NCI-H1417 treated with DMSO at 0.1 percent for 48 hours (cell line): ENCODE measurements at places on chromosomes 13 and 19.

DNA sequence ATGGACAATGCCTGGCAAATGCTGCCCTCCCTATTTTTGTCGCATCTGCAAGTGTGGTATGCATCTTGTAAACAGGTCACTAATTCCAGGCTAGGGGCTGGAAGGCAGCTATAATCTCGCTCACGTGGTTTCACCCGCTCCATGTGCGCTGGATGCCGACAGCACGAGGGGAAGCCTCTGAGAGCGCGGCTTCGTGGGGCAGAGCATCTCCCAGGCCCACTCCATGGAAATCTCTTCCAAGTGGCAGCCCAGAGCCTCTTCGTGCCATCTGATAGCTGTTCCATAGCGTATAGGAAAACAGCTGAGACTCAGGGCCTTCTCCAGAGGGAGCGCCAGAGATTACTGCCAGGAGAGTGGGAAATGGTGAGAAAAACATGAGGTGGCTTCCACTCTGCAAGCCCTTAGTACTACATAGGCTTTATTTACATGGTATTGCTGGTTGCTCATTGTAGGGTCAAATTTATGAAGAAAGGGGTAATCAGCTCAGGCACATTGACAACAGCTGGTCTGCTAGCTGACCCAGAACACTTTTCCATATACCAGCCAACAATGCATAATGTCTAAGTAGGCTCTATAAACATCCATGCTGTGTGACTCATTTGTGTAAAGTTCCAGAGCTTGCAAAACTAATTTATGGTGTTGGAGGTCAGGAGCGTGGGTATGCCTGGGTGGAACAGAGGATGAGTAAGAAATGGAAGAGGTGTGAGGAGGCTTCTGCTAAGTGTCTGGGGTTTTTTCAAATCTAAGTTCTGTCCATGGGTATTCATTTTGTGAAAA, 165.2 kb downstream of the SHISA2 start:
- no peak for DNase-seq

- DNase-seq, result peak; percentile 6
These were observed at the start of gene SYT3 for GRCh38 chr19:50639121-50640112. SYT3 (minus strand) TSS chr19:50639881; CDS start chr19:50637411, 2,470 bp downstream.

DNA sequence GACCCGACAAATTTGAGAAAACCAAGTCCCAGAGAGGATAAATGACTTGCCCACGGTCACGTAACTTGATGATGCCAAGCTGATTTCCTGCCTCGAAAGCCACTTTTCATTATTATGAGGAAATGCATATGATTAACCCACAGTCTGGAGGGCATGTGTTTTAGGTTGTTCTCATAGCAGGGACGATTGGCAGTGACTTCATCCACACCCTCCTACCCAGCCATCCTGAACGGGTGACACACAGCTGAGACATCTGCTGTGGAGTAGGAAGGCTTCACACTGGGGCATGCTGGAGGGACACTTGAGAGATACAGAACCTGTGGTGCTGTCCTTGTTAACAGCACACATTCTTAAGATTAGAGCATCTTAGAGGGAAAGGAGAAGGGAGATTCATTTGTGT, 65.4 kb upstream of the WDFY2 start:
- DNase-seq, result no peak

DNA sequence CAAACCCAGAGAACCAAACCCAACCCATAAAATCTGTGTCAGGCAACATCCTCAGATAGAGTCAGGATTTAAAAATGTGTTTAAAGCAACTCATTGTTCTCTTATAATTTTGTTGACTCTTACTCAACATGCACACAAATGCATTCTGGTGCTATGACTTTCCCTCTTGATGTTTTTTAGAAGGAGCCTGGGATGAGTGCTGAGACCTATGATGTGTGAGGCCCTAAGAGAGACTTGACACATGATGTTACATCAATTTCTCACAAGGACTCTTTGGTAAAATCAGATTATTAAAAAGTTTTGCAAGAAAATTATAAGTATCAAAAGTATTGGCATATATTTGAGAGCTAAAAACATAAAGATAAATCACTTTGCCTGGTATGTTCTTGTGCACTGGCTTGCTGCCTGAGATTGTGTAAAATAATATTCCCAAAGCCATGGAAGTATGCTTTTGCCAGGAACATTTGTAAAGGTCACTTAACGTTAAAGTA, 173.9 kb downstream of the DCLK1 start:
- DNase-seq, result no peak

DNA sequence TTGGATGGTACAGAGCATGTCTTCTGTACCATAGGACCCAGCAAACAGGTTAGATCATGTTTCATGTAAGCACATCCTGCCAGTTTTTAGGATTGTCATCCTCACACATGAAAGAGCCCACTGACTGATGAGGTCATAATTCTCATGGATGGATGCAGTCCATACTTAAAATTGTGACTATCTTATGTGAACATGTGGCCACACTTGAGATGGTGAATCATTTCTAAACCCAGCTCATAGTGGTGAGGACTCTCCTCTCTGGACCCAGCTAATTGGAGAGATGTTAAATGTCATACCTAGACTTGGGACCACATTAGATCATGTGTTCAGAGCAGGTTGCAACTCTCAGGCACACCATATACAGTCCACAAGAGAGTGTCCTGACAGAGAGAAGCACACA, 24.8 kb upstream of the ZNF254 start:
- DNase-seq, result no peak

DNA sequence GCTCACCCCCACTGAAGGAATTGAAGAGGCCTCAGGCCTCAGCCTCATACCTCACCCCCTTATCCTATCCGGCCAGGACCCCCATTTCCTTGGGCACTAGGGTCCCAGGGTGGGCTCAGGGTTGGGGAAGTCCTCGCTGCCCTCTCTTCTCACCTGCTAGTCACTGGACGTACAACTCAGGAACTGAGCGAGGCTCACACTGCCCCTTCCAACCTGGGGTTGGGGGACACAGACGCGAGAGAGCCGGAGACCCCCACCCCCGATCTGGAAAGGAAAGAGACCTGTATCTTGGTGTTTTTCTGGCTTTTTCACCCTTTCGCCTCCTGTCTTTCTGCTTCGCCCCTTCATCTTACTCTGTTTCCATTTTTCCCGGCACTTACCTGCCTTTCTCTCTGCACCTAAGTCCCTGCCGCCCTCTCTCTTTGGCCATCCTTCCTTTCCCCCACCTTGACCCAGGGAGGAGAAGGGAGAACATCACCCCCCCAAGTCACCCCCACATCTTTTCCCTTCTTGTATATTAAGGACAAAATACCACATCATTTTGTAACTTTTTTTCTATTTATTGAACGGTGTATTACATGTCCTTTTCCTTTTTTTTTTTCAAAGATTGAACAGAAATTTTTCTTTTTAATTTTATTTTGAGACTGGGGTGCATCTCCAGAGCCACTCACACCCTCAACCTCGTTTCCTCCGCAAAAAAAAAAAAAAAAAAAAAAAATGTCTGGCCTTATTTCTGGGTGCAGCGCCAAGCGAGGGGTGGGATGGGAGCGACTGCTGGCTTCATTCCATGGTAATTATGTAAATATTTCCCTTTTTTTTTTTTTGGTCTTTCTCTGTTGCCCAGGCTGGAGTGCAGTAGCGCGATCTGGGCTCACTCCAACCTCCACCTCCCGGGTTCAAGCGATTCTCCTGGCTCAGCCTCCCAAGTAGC, 36.6 kb downstream of the ZSWIM4 start:
- DNase-seq, result no peak

DNA sequence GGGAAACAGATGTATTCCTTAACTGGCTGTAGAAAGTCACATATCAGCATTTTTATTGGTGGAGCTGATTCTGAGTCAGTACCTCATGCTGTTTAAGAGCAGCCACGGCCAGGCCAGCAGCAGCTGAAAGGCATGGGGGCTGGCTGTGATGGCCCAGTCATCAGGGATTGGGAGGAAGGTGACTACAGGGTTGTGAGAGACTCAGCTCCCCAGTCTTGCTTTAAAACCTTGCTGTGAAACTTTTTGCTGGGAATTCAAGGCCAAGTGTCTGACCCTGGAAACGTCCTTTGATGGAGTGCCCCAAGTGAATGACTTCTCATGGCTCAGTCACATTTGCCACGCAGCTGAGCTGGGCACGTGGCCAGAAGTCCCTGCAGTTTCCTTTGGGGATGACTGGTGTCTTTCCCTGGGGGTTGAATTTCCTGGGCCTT, 39.1 kb upstream of the RNF113B start:
- DNase-seq, result no peak

GRCh38 chr13:60646620-60647019, 249.6 kb downstream of the TDRD3 start:
- DNase-seq, result no peak

GRCh38 chr19:33441277-33441699, 67.8 kb downstream of the CEBPG start:
- DNase-seq, result no peak

GRCh38 chr13:28717170-28717569, 1.6 kb downstream of the SLC46A3 start:
- DNase-seq, result no peak

DNA sequence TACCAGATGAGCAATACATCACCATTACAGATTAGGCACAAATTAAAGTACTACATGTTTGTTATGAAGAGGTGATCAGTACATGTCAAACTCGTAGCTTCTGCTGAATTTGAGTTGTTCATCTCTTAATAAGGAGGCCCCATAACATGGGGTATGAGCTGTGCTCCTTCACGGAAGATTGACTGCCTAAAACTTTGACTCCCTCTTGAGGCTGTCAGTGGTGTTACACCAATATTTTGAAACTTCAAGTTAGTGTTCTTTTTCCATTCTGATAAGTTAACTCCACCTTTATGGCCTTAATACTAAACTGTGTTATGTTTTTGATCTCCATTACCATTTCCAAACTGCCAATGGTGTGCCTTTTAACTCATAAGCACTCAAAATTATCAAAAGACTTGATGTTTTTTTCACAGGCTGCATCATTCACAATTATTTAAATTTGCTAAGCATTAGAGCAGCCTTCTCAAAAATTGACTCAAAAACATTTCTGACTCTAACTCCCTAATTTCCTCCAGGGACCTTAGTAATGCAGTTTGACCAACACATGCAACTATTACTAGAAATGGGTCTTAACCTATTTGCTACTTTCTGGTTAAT, 1591.5 kb downstream of the PCDH9 start:
- no peak for DNase-seq

DNA sequence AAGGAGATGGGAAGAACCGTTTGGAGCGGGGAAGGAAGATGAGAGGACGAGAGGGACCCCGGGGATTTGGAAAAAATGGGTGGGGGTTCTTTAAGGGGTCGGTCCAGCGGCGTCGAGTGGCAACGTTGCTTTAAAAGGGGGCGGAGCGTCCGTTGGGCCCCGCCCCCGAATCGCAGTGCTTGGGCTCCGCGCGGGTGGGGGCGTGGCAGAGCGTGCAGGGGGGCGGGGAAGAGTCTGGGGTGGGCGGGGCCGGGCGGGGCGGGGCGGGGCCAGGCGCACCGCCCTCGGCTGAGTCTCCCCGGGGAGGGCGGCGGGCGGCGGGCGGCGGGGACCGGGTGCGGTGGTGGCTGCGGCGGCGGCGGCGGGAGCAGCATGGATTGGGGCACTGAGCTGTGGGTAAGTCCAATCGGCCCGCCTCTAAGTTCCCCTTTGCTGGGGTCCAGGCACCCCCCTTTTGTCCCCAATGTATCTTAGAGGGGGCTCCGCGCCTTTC, at the start of gene TRIP10:
TRIP10 (plus strand) TSS at position 291 of the 493 bp plus-strand sequence; CDS start at position 373, 82 bp downstream.
- no peak for DNase-seq

DNA sequence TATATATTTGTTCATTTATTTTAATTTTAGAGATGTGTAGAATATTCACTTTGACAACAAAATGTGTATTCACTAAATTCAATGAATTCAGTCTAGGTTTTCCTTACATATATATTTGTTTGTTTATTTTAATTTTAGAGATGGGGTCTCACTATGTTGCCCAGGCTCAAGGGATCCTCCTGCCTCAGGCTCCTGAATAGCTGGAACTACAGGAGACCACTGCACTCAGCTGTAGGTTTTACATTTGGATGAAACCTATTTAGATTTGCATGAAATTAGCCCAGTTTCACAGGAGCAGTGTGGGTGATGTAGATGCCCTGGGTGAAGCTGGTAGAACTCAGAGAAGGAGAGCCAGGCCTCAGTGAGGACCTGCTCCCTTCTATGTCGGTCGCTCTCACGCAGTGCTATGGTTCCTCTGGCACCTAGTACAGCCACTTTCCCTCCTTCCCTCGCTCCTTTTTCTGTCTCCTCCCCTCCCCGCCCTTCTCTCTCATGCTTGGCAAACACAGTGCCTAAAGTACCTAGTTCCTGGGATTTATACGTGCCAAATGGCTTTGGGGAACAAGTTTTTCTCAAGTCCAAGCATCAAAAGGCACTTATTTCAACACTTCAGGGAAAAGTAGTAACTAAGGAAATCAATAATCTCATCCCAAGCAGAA, 14.7 kb upstream of the HMGB1 start:
- DNase-seq, result no peak

DNA sequence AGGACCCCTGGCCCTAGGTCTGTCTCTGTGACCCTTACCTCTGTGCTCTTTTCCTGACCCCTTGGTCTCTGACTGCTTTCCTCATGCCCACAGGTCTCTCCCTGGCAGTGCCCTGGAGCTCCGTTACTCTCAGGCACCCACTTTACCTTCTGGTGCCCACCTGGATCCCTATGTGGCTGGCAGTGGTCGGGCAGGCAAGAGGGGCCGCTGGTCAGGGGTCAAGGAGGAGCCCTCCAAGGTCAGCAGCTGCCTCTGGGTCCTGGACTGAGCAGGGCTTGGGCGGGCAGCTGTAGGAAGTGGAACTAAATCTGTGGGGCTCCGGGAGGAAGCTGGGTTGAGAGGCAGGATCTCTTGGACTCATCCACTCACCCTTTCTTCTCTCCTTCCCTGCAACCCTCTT, 16.3 kb downstream of the PPFIA3 start:
- no peak for DNase-seq

DNA sequence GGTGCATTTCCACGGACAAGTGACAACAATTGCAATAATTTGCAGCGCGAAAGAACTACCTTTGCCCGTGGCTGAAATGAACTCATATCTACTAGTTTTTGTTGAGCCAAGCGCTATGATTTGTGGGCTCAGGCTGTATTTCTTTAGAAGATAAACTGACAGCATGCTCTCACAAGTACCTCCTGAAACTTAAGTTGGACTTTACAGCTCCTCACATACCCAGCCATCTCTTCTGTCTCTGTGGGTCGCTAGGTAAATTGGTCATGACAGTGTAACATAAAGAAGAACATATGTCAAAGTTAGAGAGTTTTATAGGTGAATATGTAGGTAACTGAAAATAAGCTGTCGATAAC, 839 bp downstream of the COG6 start:
- no peak for DNase-seq

GRCh38 chr19:1028062-1028926, 1.9 kb downstream of the CNN2 start:
- no peak for DNase-seq

GRCh38 chr13:59666504-59666903, 497.2 kb downstream of the DIAPH3 start:
- DNase-seq, result no peak
